NCI-H460 (cell line): ENCODE measurements at places on chromosomes 2 and 18. TPM values are rescaled to one million over a fixed set of nuclear protein-coding genes. Genes with fewer than 3 reads are reported as not detected.

DNA sequence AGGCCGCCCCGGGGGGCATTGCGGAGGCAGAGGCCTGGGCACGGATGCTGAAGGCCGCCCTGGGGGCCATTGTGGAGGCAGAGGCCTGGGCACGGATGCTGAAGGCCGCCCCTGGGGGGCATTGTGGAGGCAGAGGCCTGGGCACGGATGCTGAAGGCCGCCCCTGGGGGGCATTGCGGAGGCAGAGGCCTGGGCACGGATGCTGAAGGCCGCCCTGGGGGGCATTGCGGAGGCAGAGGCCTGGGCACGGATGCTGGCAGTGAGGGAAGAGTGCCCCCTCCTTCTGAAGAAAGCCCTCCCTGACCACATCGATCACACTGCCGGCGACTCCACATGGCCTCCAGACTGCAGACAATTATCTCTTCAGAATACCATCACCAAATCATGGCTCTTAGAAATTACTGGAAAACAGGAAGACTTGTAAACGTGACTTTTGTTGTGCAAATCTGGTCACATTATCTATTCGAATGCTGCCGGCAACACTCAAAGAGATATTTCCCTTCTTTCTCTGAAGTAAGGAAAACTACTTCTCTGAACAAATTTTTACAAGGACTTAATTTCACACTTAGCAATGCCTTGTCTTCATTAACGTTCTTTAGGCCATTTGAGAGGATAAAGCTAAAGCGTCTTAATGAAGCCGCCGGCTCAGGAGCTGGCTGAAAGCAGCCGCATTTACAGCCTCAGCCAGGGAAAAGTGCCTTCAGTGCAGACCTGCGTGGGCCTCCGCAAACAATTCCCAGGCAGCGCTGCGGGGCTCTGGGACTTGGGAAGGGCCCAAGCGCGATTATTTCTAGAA, 18.1 kb upstream of the SNTG2 start:
- DNase-seq, result no peak

- DNase-seq, result no peak
Measured at GRCh38 chr2:217463402-217464075, 539.3 kb downstream of the TNS1 start.

- no peak for DNase-seq
Measured at GRCh38 chr2:26477126-26477910, 606 bp downstream of the OTOF start.

DNA sequence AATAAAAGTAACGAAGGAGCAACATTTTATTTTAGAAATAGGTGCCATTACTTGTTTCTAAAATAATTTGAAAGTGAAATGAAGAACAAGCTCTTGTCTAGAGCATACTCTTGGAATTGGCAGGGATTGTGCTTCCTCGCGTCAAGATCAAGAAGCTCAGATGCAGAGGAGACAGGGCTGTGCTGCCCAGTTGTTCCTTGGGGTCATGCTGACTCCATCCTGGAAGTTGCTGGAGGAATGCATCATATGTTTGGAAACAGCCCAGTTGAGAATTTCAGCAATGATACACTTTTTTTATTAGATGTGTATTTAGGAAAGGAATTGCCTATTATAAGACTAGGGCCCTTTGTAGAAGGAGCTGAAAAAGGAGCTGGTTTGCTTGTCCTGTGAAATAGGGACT, 17.2 kb downstream of the LTBP1 start:
- no peak for DNase-seq

Gene ASPRV1
- total RNA-seq, result 0.12 TPM in 1 of 2 replicates, not detected in the other

- no peak for DNase-seq
Measured at GRCh38 chr2:218021536-218022071, 18.8 kb upstream of the TNS1 start.

GRCh38 chr2:309954-310510, 22.1 kb upstream of the ALKAL2 start:
- DNase-seq, result no peak

Gene DOK6
- total RNA-seq, result 5.5 and 6.7 TPM in 2 replicates

DNA sequence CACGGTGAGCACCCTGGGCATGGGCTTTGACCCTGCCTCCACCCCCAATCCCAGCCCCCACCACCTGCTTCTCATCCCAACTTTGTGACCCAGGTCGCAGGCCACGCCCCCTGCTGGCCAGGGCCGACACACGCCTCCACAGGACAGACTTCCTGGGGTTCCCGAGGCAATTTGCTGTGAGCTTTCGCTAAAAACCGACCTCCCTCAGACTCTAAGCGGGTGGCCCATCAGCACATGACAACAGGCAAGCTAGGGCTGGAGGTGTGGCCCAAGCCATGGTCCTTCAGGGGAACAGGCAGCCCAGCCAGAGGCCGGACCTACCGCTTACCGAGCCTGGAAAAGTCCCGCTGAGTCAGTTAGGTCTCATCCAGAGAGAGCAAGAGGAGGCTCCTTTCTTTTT, 31.9 kb downstream of the C1QL2 start:
- peak; percentile 13 for DNase-seq

DNA sequence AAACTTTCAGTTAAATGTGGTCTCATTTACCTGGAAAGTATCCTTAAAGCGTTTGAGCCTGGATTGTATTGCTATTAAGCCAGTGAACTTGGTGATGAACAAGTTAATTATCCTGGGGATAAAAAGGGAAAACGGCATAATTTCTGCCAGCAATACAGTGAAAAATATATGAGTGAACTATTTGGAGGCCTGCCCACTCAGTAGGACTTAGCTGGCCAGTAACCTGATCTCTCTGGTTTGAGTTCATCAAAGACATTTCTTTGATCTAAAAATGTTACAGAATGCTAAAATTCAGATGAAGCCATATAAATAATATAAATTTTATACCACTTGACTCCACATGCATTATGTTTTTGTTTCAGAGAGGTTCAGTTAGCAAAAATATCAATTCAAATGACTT, 241.1 kb upstream of the VWC2L start:
- DNase-seq, result no peak

Gene SLC39A6
- 59.7 and 64.7 TPM in 2 replicates for total RNA-seq

Gene ABCG5
- not detected in 2 replicates for total RNA-seq

Gene EFHD1
- total RNA-seq, result 0.10 TPM in 1 of 2 replicates, not detected in the other

DNA sequence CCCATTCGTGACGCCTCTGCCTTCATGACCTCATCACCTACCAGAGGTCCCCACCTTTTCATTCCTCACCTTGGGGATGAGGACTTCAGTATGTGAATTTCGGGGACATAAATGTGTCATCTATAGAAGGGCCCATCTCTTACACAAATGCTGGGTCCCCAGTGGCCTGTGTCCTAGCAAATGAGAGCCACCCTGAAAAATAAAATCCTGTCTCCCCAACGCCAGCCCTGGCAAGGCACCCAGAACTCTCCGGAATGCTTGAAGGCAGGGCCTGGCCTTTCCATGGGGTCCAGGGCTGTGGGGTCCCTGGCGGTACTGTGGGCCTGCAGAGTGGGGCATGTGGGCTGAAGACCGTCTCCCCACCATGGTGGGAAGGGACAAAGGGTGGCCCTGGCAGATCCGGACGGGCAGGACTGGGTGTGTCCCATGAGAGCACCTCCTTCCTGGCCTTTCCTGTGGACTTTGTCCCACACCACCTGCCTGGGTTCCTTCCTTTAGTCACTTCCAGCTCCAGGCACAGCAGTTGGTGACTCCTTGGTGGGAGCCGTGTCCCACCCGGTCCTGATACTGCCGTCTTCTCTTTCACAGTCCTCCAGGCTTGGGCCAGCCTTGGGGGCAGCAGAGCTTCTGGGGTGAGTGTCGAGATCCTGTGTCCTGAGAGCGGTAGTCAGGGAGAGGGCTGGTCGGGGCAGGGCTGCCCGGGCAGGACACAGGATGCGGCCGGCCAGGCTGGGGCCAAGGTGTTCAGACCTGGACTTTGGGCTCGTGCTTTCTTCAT, 18.6 kb downstream of the CAPN10 start:
- no peak for DNase-seq

DNA sequence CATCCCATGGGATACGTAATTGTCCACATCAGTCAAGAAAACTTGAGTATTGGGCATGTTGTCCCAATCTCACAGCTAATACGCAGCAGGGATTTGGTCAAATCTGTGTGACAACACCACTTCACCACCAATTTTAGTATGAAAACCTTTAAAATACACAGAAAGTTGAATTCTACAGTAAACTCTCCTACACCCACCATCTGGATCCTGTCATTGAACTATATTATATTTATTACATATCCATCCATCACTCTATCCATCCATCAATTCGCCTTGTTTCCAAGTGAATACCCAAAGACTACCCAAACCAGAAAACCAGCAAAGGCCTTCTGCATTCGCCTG, 846 bp upstream of the FKBP7 start:
- DNase-seq, result no peak

- DNase-seq, result no peak
Measured at GRCh38 chr18:45626330-45627203, 11.3 kb downstream of the SLC14A2 start.

- no peak for DNase-seq
Measured at GRCh38 chr2:172930871-172931255, 144.8 kb upstream of the MAP3K20 start.

GRCh38 chr18:27942706-27943105, 234.2 kb downstream of the CDH2 start:
- DNase-seq, result no peak

Gene SRBD1
- total RNA-seq, result 12.6 and 14.1 TPM in 2 replicates

- peak; percentile 47 for DNase-seq
Measured at GRCh38 chr2:55109219-55109891, 59.1 kb upstream of the RTN4 start.

DNA sequence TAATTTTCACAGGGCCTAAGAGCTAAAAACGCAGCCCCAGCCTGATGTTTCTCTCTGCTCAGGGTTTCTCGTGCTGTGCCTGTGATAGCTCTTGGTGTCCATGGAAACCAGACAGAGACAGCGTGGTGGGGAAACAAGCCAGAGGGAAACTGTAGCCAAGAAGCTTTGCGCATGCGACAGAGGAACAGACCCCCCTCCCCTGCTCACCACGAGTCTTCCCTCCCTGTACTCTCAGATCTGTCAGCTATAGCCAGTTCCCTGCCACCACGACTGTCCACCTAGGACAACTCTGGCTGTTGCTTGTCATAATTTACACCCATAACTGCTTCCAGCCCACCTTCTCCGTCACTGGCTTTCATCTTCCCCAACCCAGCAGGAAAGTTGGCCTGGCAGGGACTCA, 13.2 kb upstream of the DNAJC27 start:
- DNase-seq, result no peak

DNA sequence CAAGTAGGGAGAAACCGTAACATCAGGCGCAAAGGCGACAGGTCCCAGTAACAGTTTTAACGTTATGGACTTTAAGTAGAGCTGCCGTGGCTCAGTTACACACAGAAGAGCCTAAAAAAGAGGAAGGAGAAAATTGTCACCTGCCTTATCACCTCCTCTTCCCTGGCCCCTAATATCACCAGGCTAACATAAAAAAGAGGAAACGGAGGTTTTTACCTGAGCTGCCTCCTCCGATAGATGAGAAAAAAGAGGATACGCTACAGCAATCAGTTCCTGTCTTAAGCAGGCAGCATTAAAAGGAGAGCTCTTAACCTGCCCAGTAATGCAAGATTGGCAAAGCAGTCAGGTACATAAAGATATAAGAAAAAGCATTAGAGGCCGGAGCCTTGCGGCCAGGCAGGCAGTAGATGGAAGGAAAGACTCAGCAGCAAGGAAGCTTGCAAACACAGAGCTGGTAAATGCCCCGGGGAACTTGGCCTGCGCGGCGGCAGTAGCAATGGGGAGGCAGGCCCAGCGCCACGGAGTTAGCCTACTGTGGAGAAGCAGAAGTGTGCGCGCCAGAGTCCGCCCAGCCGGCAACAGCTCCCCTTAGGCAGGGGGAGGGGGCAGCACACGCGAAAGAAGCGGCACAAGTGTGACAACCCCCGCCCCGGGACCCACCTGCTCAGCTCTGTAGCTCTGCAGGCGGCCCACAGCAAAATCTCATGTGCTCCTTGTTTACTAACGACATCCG, 116.3 kb upstream of the SCN7A start:
- DNase-seq, result no peak

DNA sequence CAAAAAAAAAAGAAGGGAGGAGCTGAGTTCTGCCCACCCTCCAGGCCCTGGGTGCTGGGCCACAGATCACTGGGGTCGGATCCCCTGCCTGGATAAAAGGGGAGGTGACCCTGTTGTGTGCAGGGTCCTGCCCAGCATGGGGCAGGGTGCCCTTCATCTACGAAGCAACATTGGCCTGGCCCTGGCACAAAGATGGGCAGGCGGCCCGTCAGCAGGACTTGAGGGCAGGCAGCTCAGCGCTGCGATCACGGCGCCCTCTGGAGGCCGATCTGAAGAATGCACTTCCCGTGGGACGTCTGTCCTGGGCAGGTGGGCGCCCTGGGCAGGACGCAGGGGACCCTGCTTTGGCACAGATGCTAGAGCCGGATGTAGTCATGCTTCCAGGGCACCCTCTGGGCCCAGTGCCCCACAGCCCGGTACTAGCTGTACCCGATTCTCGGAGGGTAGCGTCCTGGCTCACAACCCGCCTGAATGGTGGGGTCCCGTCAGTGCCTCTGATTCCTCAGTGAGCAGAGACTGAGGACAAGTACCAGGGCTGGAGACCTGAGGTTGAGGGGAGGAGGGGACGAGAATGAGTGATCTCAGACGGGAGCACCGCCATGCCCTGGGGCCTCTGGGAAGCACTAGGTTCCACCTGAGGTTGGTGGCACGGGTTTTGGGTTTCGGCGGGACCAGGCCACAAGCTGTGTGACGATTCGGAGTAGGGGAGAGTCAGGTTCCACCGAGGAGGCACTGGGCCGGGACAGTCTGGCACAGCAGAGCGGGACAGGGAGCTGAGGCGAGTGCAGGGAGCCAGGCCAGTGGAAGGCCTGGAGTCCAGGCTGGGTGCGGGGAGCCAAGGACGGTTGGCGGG, 18.0 kb downstream of the ARID5A start:
- peak; percentile 46 for DNase-seq

- no peak for DNase-seq
Measured at GRCh38 chr18:46916551-46917107, 678 bp downstream of the PIAS2 start.

DNA sequence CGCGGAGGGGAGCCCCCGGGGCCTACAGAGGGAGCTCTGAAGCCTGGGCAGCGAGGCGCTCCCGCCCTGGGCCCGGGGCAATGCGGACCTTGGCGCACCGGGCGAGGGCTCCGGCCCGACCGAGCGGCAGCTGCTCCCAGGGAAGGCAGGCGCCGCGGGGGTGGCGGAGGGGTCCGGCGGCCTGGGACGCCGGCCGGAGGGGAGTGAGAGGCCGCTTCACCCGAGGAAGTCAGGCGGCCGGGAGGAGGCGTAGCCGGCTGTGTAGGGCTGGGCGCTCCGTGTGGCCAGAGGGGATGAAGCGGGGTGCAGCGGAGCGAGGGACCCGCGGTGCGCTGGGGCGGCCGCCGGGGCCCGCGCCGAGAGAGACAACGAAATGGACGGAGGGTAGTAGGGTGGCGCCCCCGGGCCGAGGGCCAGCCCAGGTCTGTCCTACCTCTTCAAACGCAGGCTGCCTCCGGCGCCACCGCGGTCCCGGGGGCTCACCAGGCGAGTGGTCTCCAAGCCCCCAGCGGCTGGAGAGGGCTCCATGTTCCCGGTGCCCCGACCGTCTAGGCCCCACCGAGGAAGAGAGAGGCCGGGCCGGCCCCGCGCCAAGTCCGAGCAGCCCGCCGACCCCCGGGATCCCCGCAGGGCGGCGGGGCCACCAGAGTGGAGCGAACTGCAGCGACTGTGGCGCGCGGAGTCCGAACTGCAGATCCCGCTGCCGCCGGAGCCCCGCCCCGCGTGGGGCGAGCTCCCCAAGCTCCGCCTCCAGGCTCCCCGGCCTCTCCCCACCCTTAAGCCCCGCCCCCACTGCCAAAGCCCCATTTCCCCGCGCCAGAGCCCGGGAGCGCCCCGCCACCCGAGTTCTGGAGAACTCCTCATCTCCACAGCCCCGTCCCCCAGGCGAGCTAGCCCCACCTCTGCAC, at the start of gene SLC30A3:
TSS of gene SLC30A3 (minus strand) at position 669 of the 908 bp plus-strand sequence. CDS start at position 528, 141 bp downstream.
- DNase-seq, result peak; percentile 52
